ENCODE measurements at places on chromosomes 4 and X. TPM values are rescaled to one million over a fixed set of nuclear protein-coding genes. Genes with fewer than 3 reads are reported as not detected.

- H3K36me3 ChIP-seq: no peaks in the 10 kb centered on the region
- no peak overlapping the region for H3K4me3 ChIP-seq
- DNase-seq: no peak
- H3K4me1 ChIP-seq: no peaks in the 10 kb centered on the region
- no peak overlapping the region for H3K27ac ChIP-seq
These were observed 121.3 kb upstream of the JADE1 start for GRCh38 chr4:128688033-128688721.

GRCh38 chr4:96677499-96677898 lies 837.6 kb downstream of the PDHA2 start:
- no peaks in the 10 kb centered on the region for H3K36me3 ChIP-seq
- H3K27me3 ChIP-seq: no peaks in the 10 kb centered on the region
- no peaks in the 10 kb centered on the region for H3K4me1 ChIP-seq
- no peak for DNase-seq

DNA sequence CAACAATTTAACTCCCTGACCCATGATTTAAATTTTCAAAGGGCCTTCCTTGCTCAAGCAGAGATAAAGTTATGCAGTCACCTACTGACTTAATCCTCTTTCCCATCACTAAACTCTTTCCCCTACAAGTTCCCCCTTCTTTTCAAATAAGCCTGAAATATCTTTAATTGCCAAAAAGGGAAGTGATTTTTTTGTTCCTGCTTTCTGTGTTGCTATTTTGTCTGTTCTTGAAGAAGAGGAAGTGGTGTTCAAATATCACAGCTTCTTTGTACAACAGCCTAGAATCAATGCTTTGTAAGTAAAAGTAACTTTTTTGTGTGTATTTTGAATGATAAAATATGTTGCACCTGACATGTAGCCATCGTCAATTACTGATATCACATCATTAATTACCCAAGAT lies 595.9 kb downstream of the CENPC start:
- H3K4me3 ChIP-seq: no peak overlapping the region
- no peak overlapping the region for H3K27ac ChIP-seq
- peak; percentile 1 for DNase-seq
- no peaks in the 10 kb centered on the region for H3K27me3 ChIP-seq

- no peak overlapping the region for H3K4me3 ChIP-seq
- no peaks in the 10 kb centered on the region for H3K4me1 ChIP-seq
- no peaks in the 10 kb centered on the region for H3K27me3 ChIP-seq
- no peaks in the 10 kb centered on the region for H3K36me3 ChIP-seq
These were observed 336.9 kb upstream of the TRAM1L1 start for GRCh38 chr4:117422297-117422696.

DNA sequence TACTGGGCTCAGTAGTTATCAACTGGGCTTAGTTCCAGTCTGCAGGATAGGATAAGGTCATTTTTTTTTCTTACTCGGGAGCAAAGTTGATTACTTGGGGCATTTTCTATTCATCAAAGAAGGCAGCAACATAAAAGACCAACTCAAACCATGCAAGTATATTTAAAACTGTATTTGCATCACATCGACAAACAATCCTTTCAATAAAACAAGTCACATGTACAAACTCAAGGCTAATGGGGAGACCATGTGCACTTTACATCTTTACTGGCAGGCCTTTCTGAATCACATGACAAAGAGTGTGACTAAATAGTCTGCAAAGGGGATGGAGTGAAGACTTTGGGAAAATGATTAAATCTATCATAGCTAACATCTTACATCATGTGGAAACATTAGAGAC lies 610.4 kb upstream of the BOD1L1 start:
- no peaks in the 10 kb centered on the region for H3K27me3 ChIP-seq
- H3K27ac ChIP-seq: no peak overlapping the region
- no peak overlapping the region for H3K4me3 ChIP-seq
- H3K4me1 ChIP-seq: no peaks in the 10 kb centered on the region
- no peaks in the 10 kb centered on the region for H3K36me3 ChIP-seq

DNA sequence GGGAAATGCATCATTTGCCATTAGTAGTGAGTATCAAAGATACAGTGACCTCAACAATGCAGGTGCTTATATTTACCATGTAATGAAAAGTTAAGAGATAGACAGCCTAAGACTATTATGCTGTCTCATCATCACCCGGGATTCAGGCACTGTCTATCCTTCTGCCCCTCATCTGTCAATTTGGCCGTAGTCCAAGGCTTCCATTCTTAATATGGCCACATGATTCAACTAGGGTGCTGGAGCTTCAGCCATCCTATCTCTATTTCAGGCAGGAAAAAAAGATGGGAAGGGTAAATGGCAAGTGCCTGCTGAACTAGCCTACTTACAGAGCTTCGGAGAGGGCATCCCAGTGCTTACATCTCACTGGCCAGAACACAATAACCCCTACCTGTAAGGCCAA lies 196.7 kb upstream of the LNX1 start:
- peaks cover 9% of the 10 kb centered on the region for H3K4me1 ChIP-seq
- no peak for DNase-seq
- no peak overlapping the region for H3K4me3 ChIP-seq
- H3K36me3 ChIP-seq: no peaks in the 10 kb centered on the region
- H3K27me3 ChIP-seq: peaks cover 12% of the 10 kb centered on the region

GRCh38 chr4:88429401-88429800 lies 27.5 kb upstream of the HERC5 start:
- H3K27ac ChIP-seq: no peak overlapping the region
- peaks cover 5% of the 10 kb centered on the region for H3K36me3 ChIP-seq
- H3K4me1 ChIP-seq: no peaks in the 10 kb centered on the region
- DNase-seq: no peak
- H3K27me3 ChIP-seq: no peaks in the 10 kb centered on the region
- no peak overlapping the region for H3K4me3 ChIP-seq

DNA sequence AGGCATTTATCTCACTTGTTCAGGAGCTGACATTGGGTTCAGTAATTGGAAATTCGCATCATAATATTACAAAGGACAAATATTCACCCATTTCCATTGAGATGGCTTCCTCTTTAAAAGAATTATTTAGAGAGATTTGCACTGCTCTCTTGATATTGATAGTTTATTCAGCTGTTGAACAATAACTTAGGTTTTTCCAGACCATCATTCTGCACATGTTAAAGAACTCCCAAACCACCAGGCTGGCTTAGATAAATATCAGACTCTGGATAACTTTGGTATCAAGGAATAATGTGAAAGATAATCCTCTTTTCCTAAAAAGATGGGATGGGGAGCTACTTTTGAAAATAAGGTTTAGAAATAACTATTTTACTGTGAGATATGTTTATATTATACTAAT lies 154.0 kb downstream of the GASK1B start:
- no peak overlapping the region for H3K27ac ChIP-seq
- no peak for DNase-seq
- no peaks in the 10 kb centered on the region for H3K27me3 ChIP-seq
- no peaks in the 10 kb centered on the region for H3K4me1 ChIP-seq
- no peak overlapping the region for H3K4me3 ChIP-seq

- H3K27ac ChIP-seq: no peak overlapping the region
- H3K4me1 ChIP-seq: no peaks in the 10 kb centered on the region
- H3K27me3 ChIP-seq: no peaks in the 10 kb centered on the region
These were observed 7.6 kb downstream of the MAMLD1 start for GRCh38 chrX:150370589-150371312.

GRCh38 chr4:6959261-6959660 lies 49.6 kb downstream of the TBC1D14 start:
- H3K27me3 ChIP-seq: no peaks in the 10 kb centered on the region
- DNase-seq: no peak
- no peak overlapping the region for H3K27ac ChIP-seq
- H3K4me3 ChIP-seq: no peak overlapping the region
- H3K36me3 ChIP-seq: no peaks in the 10 kb centered on the region

DNA sequence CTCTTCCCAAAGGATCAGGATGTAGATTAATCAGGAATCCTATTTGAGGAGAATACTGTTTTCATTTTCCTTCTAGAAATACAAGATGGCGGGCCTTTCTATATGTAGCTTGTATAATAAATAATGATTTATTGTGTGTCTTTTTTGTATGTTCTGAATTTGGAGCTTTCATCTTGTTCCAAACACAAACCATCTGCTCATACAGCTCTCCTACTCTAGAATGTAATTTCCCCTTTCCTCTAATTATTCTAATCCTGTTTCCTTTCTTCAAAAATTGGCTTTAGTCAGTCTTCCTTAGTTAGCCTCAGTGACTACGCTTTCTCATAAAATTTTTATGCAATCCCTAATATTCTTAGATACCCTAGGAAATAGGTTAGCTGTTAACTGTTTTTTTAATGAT lies 422.2 kb downstream of the INPP4B start:
- no peak for DNase-seq
- no peaks in the 10 kb centered on the region for H3K27me3 ChIP-seq
- H3K4me1 ChIP-seq: peaks cover 4% of the 10 kb centered on the region
- no peak overlapping the region for H3K27ac ChIP-seq
- H3K4me3 ChIP-seq: no peak overlapping the region

DNA sequence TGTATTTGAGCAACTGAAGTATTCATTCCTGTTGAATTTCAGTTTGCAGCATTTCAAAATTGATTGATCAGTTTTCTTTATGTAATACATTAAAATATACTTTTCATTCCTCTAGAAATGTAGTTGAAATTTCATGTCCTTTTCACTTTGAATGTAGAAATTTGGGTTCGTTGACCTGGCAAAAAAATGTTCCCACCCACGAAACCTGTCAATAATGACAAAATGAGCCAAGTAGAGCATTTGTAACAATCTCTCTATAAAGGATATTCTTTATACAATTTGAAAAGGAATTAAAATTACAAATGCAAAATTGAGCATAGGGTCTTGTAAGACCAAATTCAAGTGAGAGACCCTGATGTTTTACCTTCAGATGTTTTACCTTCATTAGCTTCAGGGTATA lies 283.9 kb downstream of the ANKRD50 start:
- H3K36me3 ChIP-seq: no peaks in the 10 kb centered on the region
- H3K27ac ChIP-seq: no peak overlapping the region
- no peaks in the 10 kb centered on the region for H3K27me3 ChIP-seq
- DNase-seq: no peak
- no peak overlapping the region for H3K4me3 ChIP-seq

GRCh38 chr4:73904491-73904890 lies 35.3 kb downstream of the CXCL1 start:
- no peak overlapping the region for H3K4me3 ChIP-seq
- H3K27ac ChIP-seq: no peak overlapping the region
- H3K36me3 ChIP-seq: no peaks in the 10 kb centered on the region
- H3K4me1 ChIP-seq: no peaks in the 10 kb centered on the region

- no peak for DNase-seq
- H3K4me1 ChIP-seq: no peaks in the 10 kb centered on the region
- no peaks in the 10 kb centered on the region for H3K36me3 ChIP-seq
These were observed 185.3 kb downstream of the CRLF2 start for GRCh38 chrX:1027133-1027532.

GRCh38 chr4:141812158-141812557 lies 175.8 kb downstream of the IL15 start:
- no peaks in the 10 kb centered on the region for H3K4me1 ChIP-seq
- H3K36me3 ChIP-seq: no peaks in the 10 kb centered on the region
- DNase-seq: no peak
- no peak overlapping the region for H3K4me3 ChIP-seq
- H3K27me3 ChIP-seq: no peaks in the 10 kb centered on the region

GRCh38 chrX:53813670-53814440 lies 127.3 kb upstream of the HUWE1 start:
- no peak for DNase-seq
- H3K4me1 ChIP-seq: no peaks in the 10 kb centered on the region
- no peak overlapping the region for H3K4me3 ChIP-seq
- no peak overlapping the region for H3K27ac ChIP-seq
- H3K36me3 ChIP-seq: no peaks in the 10 kb centered on the region

GRCh38 chr4:40812386-40812785 lies 62.6 kb downstream of the NSUN7 start:
- peaks cover 17% of the 10 kb centered on the region for H3K36me3 ChIP-seq
- no peaks in the 10 kb centered on the region for H3K4me1 ChIP-seq
- H3K27ac ChIP-seq: no peak overlapping the region
- DNase-seq: no peak

- H3K4me3 ChIP-seq: peak overlapping the region; percentile 79
- DNase-seq: no peak
- peak overlapping the region; percentile 93 for H3K27ac ChIP-seq
- H3K27me3 ChIP-seq: no peaks in the 10 kb centered on the region
- peaks cover 1% of the 10 kb centered on the region for H3K4me1 ChIP-seq
These were observed 658 bp downstream of the SCOC start for GRCh38 chr4:140374130-140374477.

DNA sequence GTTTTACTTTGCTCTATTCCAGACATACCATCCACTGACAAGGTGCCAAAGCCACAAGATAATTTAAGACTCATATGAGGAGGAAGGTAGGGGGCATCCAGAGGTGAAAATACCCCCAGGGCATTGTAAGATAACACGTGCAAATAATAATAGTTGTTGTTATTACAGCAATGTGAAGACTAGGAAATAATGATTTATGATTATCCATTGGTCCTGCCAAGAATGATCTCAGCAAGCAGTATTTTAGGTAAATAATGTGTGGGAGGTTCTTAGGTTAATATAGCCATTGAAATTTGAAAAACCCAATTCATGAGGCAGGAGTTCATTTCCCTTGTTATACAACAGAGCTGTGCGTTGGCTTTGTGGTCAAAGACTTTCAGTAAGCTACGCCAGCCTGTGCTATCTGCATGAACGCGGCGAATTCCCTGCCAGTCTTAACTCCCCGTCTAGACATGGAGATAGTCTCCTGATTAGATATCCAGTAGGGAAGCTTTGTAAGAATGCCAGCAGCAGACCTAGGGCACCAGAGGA lies 47.2 kb upstream of the MXRA5 start:
- H3K4me3 ChIP-seq: no peak overlapping the region
- H3K36me3 ChIP-seq: no peaks in the 10 kb centered on the region
- no peak overlapping the region for H3K27ac ChIP-seq
- H3K27me3 ChIP-seq: peaks cover 7% of the 10 kb centered on the region
- DNase-seq: no peak

DNA sequence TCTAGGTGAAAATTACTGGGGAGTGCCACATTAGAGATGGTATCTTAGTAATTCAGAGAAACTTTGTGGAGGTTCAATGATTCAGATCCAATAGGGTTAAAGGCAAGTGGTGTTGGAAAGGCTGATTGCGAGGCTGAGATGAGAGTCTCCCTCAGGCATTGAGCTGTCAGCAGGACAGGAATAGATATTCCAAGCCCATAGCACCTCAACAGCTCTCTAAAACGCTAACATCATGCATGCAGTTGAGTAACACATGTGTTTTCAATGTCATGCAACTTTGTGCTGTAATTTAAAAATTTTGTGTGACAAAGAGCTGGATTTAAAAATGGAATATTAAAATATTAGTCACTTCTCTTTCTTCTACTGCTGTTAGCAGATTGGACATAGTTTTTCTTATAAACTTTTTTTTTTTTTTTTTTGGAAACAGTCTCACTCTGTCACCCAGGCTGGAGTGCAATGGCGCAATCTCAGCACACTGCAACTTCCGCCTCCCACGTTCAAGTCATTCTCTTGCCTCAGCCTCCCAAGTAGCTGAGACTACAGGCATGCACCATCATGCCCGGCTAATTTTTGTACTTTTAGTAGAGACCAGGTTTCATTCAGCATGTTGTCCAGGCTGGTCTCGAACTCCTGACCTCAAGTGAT lies 173.5 kb upstream of the C1QTNF7 start:
- H3K36me3 ChIP-seq: no peaks in the 10 kb centered on the region
- H3K27me3 ChIP-seq: no peaks in the 10 kb centered on the region
- H3K4me1 ChIP-seq: peaks cover 9% of the 10 kb centered on the region

- DNase-seq: peak; percentile 6
- peaks cover 3% of the 10 kb centered on the region for H3K27me3 ChIP-seq
- no peak overlapping the region for H3K4me3 ChIP-seq
- H3K4me1 ChIP-seq: no peaks in the 10 kb centered on the region
These were observed 5.3 kb upstream of the IDS start for GRCh38 chrX:149510386-149510785.

FRG1 gene
- 33.0 TPM for total RNA-seq

ATOH1 gene
- total RNA-seq: not detected

BEND4 gene
- 0.51 TPM for total RNA-seq

ASB12 gene
- not detected for total RNA-seq

SH3BP2 gene
- total RNA-seq: 117 TPM

SERPINA7 gene
- total RNA-seq: not detected

PAK3 gene
- total RNA-seq: 1.4 TPM

TMEM150C gene
- 5.4 TPM for total RNA-seq

EVC gene
- total RNA-seq: 23.2 TPM

KDR gene
- total RNA-seq: 132 TPM
